ENCODE measurements at places on chromosomes 3 and 15. TPM values are rescaled to one million over a fixed set of nuclear protein-coding genes. Genes with fewer than 3 reads are reported as not detected.

DNA sequence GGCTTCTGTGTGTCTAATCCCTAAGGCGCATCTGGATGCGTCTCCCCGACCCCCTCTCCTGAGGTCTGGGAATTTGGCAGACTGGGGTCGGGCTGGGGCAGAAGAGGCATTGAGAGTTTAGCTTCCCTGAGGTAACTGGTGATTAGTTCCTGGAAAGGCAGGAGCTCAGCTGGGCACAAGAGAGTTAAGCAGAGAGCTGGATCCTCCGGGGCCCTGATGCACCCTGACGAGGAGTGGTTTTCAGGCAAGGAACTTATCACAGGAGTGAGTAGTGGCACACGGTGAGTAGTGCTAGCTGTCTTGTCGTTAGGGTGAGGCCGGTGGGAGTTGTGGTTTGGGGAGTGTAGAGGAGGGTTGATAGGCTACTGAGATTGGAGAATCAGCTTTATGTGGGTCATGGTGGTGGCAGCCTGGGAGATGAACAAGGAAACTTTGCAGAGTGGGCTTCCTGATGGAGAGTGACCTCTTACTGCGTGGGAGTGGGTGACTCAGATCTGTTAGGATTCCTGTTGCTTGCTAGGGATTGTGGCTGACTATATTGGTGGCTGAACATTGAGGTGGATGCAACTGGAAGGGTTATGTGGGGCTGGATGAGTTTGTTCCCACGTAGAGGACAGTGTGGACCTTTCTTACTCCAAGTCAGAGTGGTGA lies 897 bp downstream of the RAD54L2 start:
- no peak for DNase-seq

DNA sequence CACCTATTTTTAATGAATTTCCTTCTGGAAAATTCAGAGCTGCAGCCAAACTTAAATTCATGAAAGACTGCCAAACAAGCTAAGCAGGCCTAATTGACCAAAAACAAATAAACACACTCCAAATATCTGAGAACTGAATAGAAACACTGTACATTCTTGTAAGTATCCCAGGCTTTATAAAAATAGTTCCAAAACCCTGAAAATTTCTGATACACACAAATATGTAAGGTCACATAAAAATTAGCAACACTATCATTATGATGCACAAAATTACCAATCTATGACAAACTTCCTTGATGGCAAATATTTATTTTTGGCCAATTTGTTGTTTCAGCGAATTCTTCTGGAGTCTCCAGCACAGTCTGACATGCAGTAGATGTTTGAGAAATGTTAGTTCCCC lies 117.9 kb upstream of the UBE2E2 start:
- DNase-seq = no peak

The SERPINI1 gene
- 6.4 TPM for polyA plus RNA-seq

DNA sequence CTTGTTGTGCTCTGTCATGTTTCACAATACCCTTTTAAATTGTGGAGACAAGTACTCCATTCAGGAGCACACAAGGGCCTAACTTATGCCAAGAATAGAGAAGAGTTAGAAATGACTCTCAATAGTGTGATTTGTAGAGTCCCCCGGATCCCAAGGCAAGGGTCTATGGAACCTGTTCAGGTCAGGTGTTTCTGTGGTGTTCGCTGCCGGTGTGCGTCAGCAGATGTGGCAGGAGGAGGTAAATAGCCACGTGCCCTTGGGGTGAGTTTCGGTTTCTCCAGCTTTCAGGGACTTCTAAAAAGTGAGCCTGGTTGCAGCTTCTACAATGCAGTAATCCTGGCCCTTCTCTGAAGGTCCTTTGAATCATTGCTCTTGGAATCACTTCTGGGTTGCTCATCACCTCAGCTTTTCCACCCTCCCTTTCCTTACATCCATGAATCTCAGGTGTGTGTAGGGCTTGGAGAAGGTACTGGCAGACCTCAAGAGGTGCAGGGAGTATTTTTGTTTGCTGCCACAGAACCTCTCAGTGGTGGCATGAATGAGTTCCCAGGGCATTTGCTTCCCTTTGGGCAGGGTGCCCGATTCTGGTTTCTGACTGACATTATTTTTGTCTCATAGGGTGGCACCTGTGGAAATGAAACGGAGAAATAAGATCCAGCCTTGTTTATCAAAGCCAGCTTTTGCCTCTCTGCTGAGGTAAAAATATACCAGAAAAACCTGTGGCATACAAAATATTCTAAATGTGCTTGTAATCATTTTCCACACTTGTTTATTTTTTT lies 7.3 kb downstream of the ST3GAL6 start:
- peak; percentile 63 for DNase-seq

DNA sequence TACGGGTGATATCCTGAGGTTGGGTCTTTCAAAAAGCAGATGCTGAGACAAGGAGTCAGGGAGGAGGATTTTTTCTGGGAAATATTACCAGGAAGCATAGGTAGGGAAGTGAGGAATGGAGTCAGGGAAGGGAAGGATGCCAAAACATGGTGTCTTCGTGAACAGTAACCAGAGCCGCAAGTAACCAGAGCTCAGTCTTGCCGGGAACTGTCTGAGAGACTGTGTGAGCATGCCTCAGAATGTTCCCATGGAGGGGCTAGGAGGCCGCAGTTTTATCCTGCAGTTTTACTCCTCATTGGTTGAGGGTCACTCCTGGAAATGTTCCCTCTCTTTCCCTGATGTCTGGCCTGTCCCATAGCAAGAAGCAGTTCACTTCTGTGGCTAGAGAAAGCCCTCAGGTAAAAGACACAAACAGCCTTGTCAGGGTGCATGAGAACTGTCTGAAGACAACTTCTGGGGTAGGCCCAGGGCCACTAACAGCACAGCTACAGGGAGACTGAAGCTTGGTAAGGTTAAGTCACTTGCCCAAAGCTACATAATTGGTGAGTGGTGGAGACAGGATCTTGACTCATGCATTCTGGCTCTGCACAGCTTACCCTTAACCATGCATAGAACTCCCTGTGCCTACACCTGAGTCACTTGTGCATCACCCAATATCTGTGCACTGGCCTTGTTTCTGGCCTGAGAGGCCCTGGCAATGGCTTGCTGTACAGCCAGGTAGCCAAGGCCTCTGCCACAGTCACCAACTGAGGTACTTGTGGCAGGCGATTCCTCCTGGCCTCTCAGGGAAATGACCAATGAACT lies 76.3 kb upstream of the FRMD4B start:
- no peak for DNase-seq

DNA sequence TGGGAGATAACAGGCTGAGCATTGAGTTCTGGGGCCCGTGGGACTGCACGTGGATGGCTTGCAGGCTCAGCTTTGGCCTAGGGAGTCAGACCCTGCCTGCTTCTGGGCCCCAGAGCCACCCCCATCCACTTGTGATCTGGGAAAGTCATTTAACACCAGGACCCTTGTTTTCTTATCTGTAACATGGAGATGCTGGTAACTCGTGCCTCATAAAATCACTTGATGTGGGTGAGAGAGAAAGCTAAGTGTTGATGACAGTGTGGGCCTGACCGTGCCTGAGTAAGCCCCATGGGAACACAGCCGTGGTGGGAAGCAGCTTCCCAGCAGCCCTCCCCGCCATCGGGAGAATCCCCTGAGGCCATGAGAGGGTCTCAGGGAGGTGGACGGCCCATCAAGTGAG lies 378.1 kb downstream of the GABRB3 start:
- DNase-seq = peak; percentile 35

DNA sequence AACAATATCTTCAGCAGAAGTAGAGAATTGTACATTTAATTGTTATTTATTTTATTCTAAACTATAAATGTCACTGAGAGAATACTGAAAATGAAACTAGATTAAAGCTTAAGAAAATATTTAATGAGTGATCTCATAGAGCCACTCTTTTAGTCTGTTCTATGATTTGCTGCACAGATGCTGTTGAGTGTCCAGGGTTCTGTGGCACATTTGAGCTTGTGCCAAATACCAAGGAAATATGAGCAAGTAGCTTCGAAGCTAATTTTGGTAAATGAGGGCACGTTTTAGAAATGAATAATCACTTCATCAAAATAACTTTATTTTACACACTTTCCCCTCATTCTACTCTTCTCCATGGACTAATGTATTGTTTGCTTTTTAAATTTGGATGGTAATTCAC lies 53.6 kb upstream of the THRB start:
- no peak for DNase-seq

DNA sequence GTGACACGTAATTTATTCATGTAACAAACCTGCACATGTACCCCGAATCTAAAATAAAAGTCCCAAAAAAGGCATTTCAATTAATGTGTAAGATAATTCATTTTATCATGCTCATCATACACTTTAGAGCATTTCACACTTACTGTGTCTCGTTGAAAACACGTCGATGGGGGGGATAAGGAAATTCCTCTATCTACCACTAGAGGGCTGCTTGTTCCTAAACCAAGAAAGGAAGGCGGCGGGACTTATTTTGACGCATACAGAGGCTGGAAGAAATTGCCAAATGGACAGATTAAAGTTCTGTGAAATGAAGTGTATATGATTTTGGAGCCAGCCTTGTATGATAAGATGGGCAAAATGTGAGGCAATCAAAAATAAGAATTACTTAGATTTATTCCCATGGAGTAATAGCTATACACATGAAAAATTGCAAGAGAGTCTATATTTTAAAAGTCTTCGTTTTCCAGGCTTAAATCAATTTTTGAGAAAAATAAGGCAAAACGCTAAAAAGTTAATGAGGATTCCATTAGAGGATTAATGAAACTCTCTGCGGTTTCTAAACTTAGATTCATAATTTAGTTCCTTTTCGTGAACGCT lies 346.8 kb downstream of the CNTN3 start:
- DNase-seq = no peak

DNA sequence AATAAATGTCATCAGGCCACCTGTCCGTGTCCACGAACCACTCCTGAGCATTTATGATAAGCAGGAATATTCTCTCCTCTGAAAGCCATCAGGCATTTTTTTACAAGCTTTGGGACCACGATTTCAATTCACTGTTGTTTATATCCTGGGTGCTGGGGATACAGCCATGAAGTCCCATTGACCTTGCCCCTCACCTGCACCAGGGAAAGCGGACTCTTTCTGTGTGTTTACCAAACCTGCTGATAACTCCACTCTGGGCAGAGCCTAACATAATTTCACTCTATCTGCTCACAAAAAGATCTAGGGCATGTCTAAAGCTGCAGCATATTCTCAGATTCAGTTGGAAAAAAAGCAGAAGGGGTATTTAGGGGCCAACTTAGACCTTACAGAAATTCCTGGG lies 4.8 kb downstream of the DNASE1L3 start:
- DNase-seq = no peak

The AADACL2 gene
- 0.05 TPM for polyA plus RNA-seq

GRCh38 chr3:111107662-111108035 lies 36.0 kb downstream of the NECTIN3 start:
- no peak for DNase-seq

The RBP2 gene
- not detected for polyA plus RNA-seq
